ENCODE measurements at places on chromosomes 5 and 9.

- no peak for DNase-seq
These were observed 123.3 kb upstream of the RUSC2 start for GRCh38 chr9:35366627-35367026.

- no peak for DNase-seq
These were observed 25.6 kb upstream of the ARRDC3 start for GRCh38 chr5:91408710-91409109.

DNA sequence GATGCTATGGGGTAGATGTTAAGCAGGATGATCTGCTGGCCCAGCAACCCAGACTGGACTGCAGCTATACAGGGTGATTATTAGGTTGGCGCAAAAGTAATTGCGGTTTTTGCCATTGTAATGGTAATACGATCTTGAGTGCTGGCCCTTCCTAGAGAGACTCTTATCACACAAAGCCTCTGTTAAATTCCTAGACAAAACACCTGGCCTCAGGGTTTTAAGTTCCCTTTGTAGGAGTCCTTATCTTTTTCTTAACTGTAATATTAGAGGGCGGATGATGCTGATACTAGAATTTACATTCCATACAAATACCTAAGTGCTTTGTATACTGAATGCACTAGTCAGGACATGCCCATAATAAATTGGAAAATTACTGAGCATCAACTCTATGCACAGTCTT is 222.2 kb downstream of the NDUFS4 start:
- no peak for DNase-seq

DNA sequence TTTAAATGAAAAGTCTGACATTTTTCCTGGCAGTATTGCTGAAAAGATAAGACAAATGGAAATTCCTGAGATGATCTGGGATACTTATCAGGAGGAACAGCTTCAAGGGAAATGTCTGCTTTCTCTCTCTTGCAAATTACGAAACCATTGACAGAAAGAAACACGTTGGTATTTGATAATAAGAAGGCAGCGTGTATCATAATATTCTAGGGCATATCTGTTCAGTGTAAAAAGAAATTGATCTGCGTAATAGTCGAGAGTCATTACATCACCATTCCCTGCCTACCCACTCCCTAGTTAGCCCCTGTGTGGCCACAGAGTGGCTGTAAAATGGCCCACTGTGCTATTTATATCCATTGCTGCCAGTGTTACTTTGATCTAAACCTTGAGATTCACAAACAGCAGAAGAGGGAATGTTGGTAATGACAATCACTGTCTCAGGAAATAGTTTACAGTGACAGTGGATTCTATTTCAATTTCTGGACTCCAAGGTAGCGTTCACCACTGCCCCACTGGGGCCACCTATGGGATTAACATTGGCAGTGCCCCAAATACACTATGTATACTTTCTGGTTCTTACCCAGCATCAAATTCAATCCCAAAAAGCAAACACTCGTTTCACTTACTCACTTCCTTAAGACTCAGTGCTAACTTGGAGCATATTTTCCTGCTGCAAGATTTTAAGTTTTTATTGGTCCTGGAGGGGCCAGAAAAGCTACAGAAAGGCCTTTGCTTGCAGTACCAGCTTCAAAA is 133.4 kb upstream of the GAS1 start:
- no peak for DNase-seq

GRCh38 chr5:179759581-179760551 is 27.2 kb downstream of the MAML1 start:
- DNase-seq, result peak; percentile 21

- no peak for DNase-seq
These were observed 46.6 kb downstream of the TMEM252 start for GRCh38 chr9:68493958-68494577.

- no peak for DNase-seq
These were observed 164.0 kb downstream of the CARTPT start for GRCh38 chr5:71882826-71883741.

DNA sequence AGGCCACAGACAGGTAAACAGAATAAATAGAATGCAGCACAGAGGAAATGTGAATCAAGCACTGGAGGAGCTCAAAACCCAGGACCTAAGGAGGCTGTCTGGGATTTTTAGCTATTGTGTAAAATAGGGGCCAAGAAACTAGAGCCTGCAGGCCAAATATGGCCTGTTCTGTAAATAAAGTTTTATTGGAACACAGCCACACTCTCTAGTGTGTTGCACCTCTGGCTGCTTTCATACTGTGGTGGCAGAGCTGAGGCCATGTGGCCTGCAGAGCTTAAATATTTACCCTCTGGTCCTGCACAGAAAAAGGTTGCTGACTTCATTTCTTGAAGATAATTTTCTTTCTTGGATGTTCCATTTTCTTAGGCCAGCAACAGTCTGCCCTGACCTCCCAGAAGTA is 136.4 kb downstream of the WDR41 start:
- DNase-seq, result no peak

- no peak for DNase-seq
These were observed 419.2 kb downstream of the PDE4D start for GRCh38 chr5:59474324-59474723.

- no peak for DNase-seq
These were observed 34.4 kb downstream of the RAB3C start for GRCh38 chr5:58617241-58617640.

DNA sequence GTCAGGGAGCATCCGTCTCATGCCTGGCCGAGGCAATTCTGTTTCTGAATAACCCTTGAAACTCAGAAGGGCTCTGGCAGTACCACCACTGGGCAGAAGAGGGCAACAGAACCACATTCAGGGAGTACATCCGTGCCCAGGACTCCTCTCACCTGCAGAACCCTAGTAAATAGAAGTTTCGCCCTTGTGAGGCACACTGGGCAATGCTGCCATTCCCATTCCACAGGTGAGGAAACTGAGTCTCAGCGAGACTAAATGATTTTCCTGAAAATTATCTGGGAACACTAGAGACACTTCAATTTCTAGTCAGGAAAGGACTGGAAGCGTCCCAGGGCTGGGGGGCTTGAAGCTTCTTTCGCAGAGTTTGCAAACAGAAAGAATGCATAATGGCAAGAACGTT is 74.7 kb downstream of the FGF1 start:
- DNase-seq, result peak; percentile 69

DNA sequence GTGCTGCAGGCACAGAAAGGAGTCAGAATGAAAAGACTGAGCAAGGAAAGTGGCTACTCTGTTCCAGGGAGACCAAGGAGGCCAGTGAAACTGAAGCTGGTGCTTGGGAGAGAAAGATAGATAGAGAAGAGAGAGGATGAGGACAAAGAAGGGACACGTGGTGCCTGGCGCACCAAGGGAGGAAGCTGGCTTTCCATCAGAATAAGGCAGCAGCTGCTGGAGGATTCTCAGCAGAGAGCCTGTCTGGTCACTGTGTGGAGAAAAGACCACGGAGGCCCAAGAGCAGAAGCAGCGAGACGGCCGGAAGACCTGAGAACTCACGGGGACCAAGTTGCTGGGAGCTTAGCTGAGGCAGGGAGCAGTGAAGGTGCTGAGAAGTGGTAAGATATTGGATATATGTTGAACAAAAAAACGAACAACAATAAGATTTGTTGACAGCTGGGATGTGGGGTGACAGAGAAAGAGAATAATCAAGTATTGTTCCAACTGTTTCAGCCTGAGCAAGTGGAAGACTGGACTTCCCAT is 116.1 kb downstream of the SEMA5A start:
- no peak for DNase-seq

All from stimulated activated CD4-positive, alpha-beta T cell treated with anti-CD3 and anti-CD28 coated beads, Interleukin-12 subunit alpha, Interleukin-12 subunit beta, amount 100 ng/mL, for 4 hours (primary cell).